Fibroblast of pulmonary artery (primary cell): ENCODE measurements at places on chromosomes 11 and 22.

DNA sequence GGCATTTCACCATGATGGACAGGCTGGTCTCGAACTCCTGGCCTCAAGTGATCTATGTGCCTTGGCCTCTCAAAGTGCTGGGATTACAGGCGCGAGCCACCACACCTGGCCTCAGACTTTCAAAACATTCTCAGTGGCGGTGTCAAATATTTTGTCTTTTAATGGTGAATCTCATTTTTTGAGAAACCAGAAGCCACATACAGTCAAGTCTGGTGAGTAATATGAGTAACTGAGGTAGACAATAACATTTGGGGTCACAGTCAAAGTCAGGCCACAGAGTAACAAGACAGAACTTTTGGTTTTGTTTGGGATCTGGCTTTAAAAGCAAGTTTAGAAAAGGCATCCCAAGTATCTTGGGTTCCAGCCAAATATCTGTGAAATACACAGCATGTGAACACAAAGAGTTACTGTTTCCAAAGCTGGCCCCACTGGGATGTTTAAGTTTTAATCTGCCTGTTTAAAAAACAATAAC, 5.6 kb upstream of the TMA7B start:
- DNase-seq, result peak; percentile 94

DNA sequence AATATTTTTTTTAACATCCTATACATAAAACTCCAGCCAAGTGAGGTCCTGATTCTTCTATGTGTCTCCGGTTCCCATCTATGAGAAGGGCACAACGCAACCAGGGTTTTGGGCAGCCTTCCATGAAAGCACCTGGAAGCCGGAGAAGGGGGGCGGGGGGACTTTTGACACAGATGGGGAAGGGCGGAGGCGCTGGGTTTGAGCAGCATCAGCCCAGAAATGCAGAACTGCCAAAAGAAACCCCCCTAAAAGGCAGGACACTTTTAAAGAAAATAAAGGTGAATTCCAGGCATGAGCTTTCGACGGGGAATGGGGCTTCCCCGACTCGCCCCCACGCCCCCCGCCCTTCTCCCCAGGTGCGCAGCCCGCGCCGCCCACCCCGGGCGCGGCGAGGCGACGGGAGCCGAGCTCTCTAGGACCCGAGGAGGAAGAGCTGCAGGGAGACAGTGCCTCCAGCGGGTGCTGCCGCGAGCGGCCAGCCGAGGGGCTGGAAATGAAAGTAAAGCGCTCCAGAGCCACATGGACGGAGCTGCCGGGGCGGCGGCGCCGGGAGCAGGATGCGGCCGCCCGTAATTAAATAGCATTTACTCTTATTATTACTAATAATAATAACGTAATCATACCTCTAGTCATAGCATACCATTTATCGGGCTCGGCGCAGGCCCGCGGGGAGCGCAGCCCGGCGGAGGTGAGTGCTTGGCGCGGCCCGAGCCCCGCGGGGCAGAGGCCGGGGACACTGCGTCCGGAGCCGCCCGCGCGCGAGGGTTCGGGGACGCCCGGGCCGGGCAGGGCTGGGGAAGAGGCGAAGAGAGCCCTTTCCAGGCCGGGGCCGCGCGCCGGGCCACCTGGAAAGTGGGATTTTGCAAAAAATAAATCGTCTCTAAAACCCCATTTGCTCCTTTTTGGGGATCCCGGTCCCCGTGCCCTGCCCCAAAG, at the start of gene ZC3H7B:
ZC3H7B (plus strand) TSS at position 441 of the 936 bp plus-strand sequence. CDS start 19,136 bp downstream, outside the sequence.
- peak; percentile 75 for DNase-seq

DNA sequence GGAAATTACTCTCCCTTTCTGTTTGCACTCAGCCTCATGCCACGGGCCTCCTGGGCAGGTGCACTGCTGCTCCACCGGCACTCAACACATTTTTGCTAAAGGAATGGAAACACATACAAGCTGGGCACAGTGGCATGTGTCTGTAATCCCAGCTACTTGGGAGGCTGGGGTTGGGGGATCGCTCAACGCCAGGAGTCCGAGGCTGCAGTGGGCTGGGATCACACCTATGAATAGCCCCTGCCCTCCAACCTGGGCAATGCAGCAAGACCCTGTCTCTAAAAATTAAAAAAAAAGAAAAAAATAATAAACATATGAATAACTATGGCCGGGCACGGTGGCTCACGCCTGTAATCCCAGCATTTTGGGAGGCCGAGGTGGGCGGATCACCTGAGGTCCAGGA, 30.6 kb downstream of the RRP7A start:
- no peak for DNase-seq

- DNase-seq, result no peak
Measured at GRCh38 chr11:65108469-65109123, 3.1 kb upstream of the TM7SF2 start.

GRCh38 chr11:83611600-83611999, 325.4 kb upstream of the CCDC90B start:
- no peak for DNase-seq

DNA sequence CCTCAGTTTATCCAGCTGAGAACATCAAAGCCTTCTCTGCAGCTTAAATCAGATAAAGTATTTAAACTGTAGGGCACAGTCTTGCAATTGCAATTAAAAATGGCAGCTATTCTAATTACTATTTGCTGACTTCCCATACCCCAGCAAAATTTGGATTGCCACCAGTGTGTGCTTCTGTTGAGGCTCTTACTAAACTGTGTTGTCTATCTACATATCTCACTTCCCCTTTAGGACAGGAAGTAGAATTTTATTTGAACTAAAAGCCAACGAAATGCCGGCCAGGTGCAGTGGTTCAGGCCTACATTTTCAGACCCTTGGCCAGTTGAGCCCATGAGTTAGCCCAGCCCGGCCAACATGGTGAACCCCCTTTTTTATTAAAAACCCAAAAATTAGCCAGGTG, 7.1 kb downstream of the SAA4 start:
- no peak for DNase-seq

- peak; percentile 40 for DNase-seq
Measured at GRCh38 chr11:110337570-110338193, 41.3 kb upstream of the RDX start.
